ENCODE measurements at places on chromosomes 5 and 9.

DNA sequence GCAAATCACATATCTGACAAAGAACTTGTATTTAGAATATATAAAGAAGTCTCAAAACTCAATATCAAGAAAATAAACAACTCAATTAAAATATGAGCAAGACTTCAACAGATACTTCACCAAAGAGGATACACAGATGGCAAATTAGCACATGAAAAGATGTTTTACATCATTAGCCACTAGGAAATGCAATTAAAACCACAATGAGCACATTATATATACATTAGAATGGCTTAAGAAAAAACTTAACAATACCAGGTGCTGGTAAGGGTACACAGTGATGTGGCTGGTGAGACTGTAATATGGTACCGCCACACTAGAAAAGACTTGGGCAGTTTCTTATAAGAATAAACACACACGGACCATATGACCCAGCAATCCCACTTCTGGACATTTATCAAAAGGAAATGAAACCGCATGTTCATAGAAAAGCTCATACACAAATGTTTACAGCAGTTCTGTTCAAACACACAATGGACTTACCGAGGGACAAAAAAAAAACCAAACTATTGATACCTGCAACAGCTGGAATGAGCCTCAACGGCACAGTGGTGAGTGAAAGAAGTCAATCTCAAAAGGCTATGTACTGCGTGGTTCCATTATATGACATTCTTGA lies 27.6 kb downstream of the SEMA4D start:
- no peak for DNase-seq

DNA sequence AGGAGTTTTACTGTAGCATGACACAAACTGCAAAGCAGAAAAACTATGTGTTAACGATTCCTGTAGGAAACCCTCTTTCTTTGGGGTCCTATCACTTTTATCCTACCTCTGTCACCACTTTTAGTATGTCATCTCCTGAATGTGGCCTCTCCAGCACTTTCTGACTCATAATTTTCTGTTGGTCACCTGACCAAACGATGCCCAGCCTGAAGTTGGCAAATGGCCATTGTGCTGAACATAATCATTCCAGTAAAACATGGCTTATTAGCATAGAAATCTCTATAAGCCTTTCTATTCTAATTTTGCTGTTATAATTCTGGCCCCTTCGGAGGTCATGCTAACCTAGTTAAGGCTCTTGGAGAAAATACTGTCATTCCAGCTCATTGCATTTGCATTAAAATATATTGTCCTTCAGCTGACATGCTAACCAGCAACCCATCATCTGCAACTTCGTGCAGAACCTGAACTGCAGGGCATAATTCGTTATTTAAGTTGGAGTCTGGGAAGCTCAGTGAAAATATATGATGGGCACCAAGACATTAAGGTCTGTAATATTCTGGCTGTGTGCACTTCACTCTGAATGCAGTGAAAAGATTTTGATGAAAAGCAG lies 140.3 kb downstream of the NMUR2 start:
- no peak for DNase-seq

- DNase-seq = peak; percentile 21
Measured at GRCh38 chr5:36637101-36637500, 30.7 kb downstream of the SLC1A3 start.

- no peak for DNase-seq
Measured at GRCh38 chr5:126208691-126209090, 214.5 kb upstream of the GRAMD2B start.

- DNase-seq = no peak
Measured at GRCh38 chr9:124860582-124861341, 995 bp downstream of the RPL35 start.

GRCh38 chr5:180130291-180130869 lies 58.8 kb upstream of the RNF130 start:
- no peak for DNase-seq

DNA sequence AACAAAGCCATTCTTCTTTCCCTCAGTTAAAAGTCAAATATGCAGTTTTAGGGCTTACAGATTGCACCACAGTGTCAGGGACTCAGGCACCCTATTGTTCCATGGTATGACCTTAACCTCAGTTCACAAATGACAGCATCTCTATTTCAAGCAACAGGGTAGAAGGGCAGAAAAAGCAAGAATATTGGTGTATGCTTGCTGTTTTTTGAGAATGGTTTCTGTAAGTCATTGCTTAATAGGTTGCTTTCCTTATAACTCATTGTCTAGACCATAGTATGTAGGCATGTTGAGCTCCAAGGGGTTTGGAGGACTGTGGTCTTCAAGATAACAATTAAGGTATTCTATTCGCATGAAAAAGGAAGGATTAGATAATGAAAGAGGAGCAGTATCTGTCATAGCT lies 183.5 kb upstream of the EDIL3 start:
- no peak for DNase-seq

DNA sequence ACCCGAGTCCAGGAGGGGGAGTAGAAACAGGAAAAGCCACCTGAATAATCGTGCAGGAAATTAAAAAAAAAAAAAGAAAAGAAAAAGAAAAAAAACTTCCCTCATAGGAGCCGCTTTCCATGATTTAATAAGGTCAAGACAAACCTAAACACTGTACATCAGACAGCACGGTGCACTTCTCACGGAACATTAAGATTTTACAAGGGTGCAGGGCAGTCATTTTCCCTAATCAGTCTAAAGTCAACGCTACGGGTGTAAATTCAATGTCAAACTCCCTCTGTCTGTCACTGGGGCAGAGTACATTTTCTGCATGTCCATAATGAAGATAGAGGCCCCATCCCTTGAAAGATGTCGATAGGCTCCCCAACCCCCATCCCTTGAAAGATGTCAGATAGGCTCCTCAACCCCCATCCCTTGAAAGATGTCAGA lies 139.7 kb downstream of the TSSK1B start:
- DNase-seq = no peak

GRCh38 chr5:181221792-181222629 lies 1.1 kb upstream of the TRIM41 start:
- DNase-seq = peak; percentile 97

DNA sequence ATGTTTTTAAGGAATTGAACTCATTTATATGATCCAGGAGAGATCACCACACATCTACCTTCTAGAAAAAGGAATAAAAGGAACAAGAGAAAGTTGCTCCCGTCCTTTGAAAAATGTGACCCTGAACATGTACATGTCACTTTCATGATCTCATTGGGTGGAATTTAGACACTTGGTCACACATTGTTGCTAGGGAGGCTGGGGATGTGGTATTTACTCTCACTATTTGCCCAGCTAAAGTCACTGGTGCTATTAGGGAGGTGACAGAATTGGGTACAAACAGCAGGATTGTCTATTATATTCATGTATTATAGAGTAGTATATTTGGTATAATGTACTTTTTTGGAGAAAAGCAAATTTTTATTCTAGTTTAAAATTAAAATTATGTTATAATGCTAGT lies 2.1 kb upstream of the CDH10 start:
- DNase-seq = no peak

DNA sequence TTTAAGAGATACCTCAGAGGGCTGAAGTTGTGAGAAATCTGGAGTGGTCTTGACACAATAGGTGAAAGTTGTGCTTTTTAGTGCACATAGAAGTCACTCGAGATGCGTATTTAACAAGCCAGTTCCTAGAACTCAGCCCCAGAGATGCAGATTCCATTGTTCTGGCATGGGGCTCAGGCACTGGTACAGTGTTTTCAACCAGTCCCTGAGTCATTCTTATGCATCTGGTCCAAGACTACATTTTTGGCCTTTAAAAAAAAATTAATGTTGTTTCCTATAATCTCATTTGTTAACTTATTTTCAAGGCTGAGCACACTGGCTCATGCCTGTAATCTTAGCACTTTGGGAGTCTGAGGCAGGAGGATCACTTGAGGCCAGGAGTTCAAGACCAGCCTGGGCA lies 29.6 kb downstream of the PTTG1 start:
- no peak for DNase-seq

GRCh38 chr5:53482717-53483638 lies 2.5 kb downstream of the FST start:
- peak; percentile 40 for DNase-seq

DNA sequence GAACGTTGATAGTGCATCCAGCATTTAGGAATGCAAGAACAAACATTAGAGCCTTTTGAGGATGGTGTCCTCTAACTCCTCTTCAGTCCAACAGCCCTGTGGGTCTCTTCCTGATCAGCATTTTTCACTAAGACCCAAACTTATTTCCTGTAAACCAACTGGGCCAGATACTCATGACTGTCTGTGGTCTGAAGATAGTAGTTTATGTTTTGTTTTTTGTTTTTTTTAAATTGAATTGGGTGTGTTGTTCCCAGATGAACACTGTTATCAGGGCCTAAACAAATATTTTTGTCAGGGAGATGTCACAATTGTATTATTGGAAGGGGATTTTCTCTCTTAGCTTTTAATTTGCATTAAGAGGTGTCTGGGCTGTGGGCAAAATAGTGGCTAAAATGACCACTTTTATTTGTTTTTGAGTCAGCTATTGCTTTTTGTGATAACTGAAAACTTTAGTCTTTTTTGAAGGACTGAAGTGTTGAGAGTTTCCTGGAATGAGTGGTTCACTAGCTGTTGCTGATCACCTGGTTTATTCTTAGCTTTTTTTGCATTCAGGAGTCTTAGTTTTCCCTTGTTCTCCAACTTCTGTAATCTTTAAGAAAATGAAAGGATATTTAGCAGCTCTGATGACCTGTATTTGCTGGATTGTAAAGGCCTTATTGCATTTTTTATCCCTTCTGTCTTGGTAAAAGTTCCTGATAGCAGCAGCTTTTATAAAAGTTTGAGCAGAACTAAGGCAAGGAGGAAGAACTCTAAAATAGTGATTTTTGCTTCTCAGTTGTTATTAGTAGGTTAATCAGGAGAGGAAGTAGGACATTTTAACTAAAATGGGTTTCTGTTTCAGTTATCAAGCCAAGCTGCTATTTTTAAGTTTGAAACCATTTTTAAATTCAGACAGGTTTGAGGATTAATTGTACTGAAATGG lies 5.5 kb downstream of the MAN2A1 start:
- no peak for DNase-seq

GRCh38 chr5:101473483-101473882 lies 570.4 kb upstream of the ST8SIA4 start:
- DNase-seq = peak; percentile 2

DNA sequence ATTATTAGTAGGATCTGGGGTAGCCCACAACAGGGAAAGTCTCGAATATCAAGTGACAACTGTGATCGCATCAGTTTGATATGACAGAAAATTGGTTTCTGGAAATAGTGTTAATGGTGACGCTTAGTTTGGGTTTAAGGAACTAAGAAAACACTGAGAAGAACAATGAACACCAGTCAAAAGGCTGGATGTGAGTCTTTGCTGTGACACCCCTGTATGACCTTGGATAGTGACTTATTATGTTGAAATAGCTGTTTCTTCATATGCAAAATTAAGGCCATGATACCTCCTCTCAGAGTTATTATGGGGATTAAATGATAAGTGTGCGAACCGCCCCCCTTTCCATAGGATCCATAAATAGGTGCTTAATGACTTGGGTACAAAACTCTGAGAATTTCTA lies 926 bp downstream of the DNAJC25 start:
- DNase-seq = peak; percentile 19

DNA sequence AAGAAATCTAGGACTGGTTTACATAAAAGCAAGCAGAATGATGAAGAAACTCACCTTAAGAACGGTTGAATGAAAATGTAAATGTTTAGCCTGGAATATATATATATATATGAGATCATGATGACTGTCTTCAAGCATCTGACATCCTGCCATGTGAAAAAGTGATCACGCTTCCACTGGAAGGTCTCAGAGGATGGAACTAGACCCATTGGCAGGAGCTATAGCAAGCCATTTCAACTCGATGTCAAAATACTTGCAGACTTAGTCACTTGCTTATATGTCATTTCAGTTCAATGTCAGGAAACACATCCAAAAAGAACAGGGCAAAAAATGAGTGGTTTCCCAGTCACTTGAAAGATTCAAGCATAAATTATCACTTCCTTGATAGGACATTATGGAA lies 22.2 kb upstream of the TMEM161B start:
- no peak for DNase-seq

- DNase-seq = no peak
Measured at GRCh38 chr9:121354141-121354540, 15.9 kb downstream of the STOM start.

- no peak for DNase-seq
Measured at GRCh38 chr5:173237875-173238220, 2.8 kb upstream of the NKX2-5 start.

GRCh38 chr9:109599711-109600110 lies 101.6 kb upstream of the PTPN3 start:
- no peak for DNase-seq

GRCh38 chr9:78235256-78235761 lies 566 bp upstream of the CEP78 start:
- DNase-seq = peak; percentile 49

DNA sequence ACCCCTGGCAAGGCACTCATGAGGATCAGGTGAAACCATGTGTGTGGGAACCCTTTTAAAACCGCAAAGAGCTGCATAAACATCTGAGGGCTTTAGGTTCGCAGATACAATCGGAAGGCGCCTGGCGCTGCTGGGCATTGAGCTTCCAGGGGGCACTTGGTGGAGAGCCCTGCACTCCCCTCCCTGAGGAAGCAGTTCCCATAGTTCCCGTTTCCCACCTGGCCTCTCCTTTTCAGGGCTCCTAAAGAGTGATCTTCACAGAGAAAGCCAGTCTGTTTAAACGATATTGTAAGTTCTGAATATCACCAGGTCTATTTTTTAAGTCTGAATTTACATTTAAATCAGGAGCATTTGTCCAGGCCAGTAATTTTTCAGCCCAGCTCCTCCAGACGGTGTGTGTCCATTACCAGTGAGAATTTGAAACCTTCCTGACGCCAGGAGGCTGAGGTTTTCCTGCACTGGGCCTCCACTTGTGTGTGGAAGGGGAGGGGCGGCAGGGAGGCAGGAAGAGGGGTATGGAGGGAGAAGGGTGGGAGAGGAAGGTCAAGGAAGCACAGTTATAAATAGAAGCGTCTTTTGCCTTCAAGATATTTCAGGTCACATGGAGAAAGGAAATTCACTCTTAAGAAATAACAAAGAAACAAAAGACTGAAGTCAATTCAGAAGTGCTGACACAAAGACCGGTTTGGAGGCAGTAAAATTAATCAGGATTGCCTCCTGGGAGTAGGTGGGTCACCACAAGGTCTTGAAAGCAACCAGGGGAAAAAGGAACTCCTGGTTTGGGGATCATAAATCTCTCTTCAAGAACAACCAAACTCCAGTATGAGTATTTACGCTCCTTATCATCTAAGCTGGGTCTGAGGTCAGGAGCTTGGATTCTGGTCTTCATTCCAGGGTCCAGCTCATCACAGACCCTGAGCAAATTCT lies 14.3 kb upstream of the MGAT1 start:
- no peak for DNase-seq

All from AG10803 (cell line).